Stromal cell of bone marrow (primary cell): ENCODE measurements at places on chromosomes 7 and 10.

DNA sequence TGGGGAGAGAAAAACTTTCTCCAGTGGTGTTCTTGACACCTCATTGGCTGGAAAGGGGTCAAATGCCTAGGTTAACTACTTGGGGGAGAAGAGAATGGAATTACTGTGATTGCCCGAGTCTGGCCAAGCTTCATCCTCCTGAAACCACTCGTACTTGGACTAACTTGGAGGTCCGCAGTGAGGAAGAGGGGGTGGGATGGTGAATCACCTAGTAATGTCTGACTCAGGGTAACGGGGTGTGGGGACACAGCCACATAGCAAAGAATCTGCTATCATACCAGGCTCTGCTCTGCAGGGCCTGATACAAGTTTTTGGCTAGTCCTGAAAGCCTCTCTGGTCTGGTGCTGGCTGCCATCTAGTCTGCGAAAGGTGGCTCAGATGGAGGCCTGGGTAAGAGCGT, 190.9 kb downstream of the RPS24 start:
- peak; percentile 57 for DNase-seq

GRCh38 chr10:61410353-61411070, 42.7 kb downstream of the TMEM26 start:
- DNase-seq = no peak

GRCh38 chr7:122311734-122312450, 7.3 kb upstream of the FEZF1 start:
- DNase-seq = no peak

GRCh38 chr10:71239946-71240795, 27.8 kb downstream of the UNC5B start:
- DNase-seq = no peak

DNA sequence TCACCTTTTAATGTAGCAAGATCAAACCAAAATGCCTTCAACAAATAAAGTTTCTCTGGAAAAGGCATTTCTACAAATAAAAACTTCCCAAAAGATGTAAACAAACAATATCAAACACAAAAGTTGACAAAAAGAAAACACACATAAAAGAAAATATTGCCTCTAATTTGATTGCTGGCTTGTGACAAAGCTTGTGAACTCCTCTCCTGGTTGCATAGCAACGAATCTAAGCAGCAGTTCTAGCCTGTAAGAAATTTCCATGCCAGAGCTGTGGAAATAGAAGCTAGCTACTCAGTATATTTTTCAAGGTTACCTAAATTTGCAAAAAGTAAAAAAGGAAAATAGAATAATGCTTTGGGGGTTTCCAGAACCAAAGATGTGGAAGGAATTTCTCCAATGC, 173.9 kb upstream of the CDK1 start:
- DNase-seq = no peak

- DNase-seq = no peak
Measured at GRCh38 chr7:85730012-85730411, 543.2 kb upstream of the SEMA3D start.

DNA sequence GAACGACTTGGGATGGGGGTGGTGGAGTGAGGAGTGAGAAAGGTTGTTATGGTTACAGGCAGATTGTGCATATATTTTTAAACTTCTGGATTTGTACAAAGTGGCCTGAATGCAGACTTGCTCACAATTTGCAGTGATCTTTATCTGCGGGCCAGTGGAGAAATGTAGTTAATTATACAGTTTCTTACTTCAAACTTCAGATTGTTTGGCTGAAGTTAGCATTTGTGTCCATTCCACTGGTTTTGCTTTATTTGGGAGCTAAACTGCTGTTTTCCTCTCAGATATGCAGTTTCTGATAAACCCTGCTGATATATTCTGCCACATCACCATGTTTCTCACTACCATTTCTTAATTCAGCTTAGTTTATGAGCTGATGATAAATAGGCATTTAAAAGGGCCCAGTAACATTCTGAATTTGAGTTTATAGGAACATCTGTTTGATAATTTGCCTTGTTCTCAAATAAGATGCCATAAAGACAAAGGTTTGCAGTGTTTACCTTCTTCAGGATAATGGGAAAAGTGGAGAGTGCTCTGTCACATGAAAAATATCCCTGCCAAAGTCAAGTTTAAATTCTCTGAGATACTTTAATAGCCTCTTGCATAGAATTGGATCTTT, 170.1 kb downstream of the ST7 start:
- DNase-seq = no peak

- peak; percentile 61 for DNase-seq
Measured at GRCh38 chr7:31883761-31884164, 186.4 kb downstream of the PDE1C start.

DNA sequence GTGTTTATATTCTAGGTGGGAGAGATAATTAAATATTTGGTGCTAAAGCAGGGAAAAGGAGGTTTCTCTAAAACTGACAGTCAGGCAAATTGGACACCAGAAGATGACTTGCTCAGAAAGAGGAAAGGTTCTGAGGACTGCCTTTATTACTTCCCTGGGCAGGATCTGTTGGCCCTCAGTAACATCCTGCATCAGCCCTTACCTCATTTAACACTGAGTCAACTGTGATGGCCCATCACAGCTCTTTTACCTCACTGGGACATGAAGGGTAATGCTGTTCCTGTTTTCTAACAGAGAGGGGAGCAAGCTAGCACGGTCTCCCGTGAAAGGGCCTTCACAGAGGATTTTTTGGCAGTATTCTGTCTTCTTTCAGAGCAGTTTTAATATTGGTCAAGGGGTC, 12.0 kb downstream of the PPP1R17 start:
- no peak for DNase-seq

DNA sequence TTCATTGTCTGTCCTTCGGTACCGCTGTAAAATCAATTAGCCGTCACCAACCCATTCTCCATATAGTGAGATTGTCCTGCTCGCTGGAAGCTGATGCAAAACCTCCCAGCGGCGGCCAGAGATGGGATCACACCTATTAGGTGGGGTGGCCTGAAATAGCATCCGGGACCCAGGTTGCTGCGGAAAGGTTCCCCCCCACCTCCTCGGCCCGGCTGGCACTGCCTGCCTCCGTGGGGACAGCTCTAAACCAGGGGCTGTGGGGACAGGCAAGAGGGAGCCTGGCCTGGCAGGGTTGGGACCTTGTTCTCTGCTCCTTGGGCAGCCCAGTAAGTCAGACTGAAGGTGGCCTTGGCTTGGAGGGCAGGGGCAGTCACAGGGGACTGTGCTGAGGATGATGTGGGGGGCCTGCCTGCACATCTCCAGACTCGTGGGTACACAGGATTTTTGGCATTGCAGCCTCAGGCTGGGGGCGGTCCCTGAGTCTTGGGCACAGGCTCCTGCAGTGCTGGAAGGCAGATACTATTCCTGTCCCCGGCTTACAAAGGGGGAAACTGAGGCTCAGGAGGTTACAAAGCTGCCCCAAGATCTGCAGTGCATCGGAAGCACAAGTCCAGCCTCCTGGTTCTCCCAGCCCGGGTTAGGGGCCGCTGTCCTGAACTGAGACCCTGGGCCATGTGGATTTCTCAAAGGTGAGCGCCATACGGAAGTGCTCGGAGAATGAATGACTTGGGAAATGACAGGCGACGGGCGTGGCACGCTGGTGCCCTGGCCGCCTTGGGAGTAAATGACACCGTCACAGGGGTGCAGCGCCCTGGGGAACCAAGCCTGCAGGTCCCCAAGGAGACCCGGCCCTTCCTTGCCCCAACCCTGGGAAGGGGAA, 65.6 kb downstream of the UNCX start:
- DNase-seq = no peak

GRCh38 chr10:119211176-119211575, 3.8 kb downstream of the GRK5 start:
- DNase-seq = no peak

DNA sequence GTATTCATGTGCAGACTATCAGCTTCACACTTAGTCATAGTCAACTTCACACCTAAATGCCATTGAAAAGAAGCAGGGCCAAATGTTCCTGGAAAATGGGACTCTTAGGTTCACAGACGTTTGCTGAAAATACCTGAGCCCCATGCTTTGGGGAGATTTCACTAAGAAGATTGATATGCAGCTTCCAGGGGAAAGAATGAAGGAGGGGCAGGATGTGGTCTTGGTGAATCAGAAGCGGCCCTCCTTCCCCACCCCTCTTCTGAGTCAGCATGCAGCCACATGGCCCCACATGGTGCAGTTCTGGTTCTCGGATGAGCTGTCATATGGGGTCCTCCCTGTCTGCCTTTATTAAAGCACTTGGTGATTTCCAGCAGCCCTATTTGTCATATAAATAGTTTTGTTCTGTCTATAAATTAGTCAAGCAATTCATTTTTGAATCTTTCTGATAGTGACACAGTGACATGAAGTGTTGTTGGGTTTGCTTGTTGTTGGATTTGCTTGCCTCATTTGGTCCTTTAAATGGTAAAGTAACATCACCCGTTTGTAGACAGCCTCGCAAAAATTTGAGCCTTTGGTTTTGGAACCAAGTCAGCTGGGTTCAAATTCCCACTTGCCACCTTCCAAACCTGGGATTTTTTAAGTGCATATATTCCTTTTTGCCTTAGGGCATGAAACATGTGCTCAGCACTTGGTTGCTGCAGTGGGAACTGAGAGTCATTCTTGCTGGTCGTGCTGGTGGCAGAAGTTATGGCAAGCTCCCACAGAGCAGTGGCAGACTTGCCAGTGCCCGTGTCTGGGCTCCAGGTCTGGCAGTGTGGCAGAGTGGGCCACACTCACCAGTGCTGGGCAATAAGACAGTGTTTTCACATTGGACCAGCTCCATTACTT, 68.1 kb upstream of the CDK6 start:
- peak; percentile 85 for DNase-seq

GRCh38 chr7:63900394-63901203, 98.0 kb upstream of the ZNF722 start:
- peak; percentile 42 for DNase-seq

GRCh38 chr10:25651534-25651933, 282.5 kb upstream of the MYO3A start:
- no peak for DNase-seq

DNA sequence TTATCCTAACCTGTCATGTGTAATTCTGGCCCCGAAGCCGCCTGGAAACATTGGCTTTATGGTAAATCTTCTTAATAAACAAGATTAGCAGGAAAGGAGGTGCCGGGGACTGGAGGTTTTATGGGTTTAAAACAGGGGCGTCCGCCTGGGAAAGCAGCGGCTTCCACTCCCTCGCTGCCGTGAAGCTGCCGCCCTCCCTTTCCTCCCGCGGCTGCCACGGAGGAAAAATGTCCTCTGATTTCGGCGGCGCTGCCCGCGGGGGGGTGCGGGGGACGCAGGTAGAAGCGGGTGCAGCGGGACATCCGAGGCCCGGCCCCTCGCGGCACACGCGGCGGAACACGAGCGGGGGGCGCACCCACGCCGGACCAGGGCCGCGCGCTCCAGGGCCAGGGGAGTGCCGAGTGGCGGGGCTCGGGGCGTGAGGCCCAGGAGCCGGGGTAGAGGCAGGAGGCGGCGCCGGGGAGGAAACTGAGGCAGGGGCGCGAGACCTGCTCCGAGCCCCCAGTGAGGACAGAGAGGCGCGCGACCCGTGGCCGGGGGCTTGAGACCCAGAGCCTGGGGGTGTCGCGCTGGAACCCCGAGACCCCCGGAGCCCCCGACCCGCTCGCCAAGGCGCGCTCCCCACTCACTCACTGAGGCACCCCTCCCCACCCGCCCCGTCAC, 993 bp downstream of the PTPRN2 start:
- no peak for DNase-seq

DNA sequence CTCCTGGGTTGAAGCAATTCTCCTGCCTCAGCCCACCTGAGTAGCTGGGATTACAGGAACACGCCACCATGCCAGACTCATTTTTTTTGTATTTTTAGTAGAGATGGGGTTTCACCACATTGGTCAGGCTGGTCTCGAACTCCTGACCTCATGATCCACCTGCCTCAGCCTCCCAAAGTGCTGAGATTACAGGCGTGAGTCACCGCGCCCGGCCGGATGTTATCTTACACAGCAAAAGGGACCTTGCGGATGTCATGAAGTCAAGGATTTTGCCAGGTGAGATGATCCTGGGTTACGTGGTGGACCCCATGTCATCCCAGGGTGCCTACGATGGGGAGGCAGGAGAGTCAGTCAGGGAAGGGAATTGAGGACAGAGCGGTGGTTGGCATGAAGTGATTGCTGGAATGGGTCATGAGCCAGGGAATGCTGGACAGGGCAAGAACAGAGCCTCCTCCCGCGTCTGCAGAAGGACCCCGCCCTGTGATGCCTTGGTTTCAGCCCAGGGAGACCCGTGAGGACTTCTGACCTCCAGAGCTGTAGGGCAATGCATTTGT, 8.7 kb upstream of the UBE3C start:
- no peak for DNase-seq

DNA sequence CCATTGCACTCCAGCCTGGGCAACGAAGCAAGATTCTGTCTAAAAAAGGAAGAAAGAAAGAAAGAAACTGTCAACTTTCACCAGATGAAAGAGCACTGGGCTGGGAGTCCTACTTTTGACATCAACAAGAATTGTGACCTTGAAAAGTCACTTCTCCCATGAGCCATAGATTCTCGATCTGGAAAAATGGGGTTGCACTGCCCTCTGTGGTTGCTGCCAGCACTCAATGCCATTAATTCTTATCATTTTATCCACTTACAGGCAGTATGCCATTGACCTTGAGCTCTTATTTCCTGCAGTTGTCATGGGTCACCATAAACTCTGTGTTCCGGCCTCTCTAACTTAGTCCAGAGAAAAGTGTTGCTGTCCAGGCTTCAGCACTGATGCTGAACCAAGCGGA, 137.2 kb downstream of the NOC3L start:
- no peak for DNase-seq

DNA sequence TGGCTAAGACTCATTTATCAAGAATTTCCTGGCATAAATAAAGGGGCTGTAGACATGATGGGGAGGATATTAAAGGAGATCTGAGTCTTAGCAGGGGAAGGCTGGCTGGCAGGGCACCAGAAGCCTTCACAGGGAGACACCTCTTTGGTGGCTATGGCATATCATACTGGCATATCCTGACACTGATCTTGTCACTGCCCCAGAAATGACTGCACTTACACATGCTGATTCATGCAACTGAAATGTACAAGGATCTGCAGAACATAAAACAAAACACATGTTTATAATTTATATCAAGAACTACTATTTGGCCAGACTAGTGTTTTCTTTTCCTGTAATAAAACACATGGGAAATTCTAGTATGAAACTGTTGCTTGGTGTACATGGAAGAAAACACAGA, 5.5 kb upstream of the LIPN start:
- peak; percentile 61 for DNase-seq

DNA sequence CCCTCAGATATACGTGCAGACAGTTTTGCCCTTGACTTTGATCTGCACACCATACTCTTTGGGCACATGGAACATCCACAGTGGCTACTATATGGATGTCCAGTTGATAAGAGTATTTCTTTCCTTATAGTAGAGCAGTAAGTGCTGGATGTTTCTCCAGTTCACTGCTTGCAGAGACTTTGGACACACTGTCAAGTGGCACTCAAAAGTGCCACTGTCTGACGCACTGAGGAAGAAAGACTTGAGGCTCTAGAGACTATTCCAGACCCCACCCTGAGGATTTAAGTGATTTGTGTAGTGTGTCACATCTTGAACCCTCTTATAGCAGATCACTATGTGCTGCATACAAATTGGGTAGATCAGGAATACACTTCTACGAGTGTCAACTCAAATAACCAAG, 179.1 kb downstream of the GNAI1 start:
- no peak for DNase-seq

- DNase-seq = no peak
Measured at GRCh38 chr10:79946271-79947082, 2.4 kb downstream of the SFTPD start.
